ENCODE measurements at places on chromosomes 6 and 20. TPM values are rescaled to one million over a fixed set of nuclear protein-coding genes. Genes with fewer than 3 reads are reported as not detected.

- DNase-seq = no peak
Measured at GRCh38 chr6:116313101-116313776, 33.5 kb upstream of the TSPYL1 start.

The SLC44A4 gene
- 988 TPM for total RNA-seq

DNA sequence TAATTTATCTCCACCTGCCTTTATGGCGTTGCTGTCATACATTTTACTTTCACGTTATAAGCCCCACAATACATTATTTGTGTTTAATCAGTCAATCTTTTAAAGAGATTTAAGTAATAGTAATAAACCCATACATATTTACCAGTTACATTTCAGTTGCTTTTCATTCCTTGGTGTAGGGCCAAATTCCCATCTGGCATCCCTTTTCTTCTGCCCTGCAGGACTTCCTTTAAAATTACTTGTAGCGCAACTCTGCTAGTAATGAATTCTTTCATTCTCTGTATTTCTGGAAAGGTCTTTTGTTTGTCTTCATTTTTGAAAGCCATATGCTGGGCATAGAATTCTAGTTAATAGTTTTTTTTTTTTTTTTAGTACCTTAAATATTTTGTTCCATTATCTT is 24.9 kb downstream of the ZNF334 start:
- DNase-seq = no peak

- no peak for DNase-seq
Measured at GRCh38 chr6:111803371-111803770, 69.9 kb downstream of the FYN start.

DNA sequence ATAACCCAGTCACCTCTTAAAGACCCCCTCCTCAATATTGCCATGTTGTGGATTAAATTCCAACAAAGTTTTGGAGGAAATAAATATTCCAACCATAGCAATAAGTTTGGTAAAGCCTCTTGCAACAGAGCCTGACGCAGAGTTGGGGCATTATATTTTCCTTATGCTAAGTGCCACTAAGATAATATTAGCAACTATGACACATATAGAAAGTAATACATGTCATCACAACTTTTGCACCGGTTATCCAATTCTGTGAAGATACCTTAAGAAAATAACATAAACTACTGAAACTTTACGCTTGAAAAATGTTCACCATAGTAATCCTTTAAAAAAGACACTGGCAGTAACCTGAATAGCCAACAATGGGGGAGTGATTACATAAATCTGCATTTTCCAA is 52.2 kb upstream of the TRERF1 start:
- no peak for DNase-seq

The FRK gene
- 22.6 TPM for total RNA-seq

DNA sequence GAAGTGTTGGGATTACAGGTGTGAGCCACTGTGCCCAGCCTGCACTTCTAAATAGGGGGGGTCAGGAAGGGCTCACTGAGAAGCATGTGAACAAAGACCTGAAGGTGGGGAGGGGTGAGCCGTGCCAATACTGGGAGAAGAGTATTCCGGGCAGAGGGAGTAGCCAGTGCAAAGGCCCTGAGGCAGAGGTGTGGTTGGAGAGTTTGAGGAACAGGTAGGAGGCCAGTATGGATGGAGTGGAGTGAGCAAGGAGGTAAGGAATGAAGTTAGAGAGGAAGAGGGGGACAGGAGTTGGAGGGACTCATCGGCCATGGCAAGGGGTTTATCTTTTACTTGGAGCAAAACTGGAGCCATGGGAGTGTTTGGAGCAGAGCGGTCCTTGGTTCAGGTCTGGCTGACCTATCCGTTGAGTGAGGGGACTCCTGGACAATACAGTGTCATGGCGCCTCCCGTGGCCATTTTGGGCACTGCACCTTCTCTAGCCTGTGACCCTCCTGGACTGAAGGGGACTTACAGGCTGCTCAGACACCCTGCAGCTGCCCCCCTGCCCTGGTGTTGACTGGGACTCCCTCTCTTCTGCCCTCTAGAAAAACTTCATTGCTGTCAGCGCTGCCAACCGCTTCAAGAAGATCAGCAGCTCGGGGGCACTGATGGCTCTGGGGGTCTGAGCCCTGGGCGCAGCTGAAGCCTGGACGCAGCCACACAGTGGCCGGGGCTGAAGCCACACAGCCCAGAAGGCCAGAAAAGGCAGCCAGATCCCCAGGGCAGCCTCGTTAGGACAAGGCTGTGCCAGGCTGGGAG is 12.1 kb downstream of the FOXS1 start:
- DNase-seq = no peak

- DNase-seq = no peak
Measured at GRCh38 chr6:28090917-28091586, 10.7 kb downstream of the ZNF165 start.

The ZBTB24 gene
- 6.6 TPM for total RNA-seq

GRCh38 chr6:141464896-141465295 is 667.8 kb upstream of the GJE1 start:
- DNase-seq = no peak

DNA sequence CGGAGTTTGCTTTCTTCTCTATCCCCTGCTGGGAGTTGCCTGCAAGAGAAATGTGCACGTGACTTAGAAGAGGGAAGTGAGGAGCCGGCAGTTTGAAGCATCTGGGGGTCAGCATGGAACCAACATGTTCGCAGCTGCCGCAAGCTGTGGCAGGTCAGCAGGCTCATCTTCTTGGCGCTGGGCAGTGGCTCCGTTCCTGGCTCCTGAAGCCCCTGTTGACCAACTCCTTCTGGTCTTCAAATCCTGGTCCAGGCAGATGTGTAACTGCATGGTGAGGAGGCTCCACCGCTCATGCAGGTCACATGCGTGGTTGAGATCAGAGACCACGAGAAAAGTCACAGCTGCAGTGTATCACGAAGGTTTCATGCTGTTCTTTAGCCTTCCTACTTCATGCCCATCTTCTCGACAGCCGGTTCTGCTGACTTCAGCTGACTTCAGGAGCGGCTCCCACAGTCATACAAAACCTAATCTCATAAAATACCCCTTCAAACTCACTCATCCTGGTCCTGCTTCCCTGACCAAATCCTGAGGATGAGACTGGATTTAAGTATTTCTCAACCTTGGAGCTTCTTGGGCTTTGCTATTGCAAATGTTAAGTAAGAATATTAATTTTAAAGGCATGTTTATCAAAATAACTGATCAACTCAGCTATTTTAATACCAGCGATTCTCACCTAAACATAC is 44.9 kb upstream of the BCAS1 start:
- peak; percentile 45 for DNase-seq

The SALL4 gene
- total RNA-seq = 0.09 TPM

The LSM2 gene
- 33.0 TPM for total RNA-seq

DNA sequence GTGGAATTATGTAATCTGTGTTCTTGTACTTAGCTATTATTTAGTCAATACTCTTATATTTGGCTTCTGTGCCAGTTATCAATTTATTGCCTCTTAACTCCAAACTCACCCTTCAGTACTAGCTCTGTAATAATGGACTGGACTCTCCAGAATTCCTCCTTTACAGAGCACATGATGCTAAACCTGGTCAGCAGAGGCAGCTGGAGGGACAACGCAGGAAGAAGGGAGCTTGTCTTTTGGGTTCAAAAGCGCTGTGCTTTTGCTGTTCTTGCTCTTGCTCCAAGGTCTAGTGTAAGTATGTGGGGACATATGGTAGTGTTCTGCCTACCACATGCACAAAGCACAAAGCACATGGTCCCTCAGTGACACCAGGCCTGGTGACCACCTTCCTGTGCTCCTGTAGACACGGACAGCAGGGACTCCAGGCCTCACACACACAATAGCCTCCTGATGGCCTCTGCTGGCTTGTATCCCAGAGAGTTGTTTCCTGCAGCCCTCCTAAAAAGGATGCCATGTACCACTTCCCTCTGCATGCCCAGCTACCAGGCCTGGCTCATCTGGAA is 46.1 kb downstream of the CHD6 start:
- DNase-seq = no peak

- DNase-seq = peak; percentile 34
Measured at GRCh38 chr6:169800668-169801395, 49.4 kb downstream of the ERMARD start.

GRCh38 chr6:150251566-150252186 is 108.8 kb downstream of the PPP1R14C start:
- DNase-seq = no peak

All from left colon (tissue), 2 donors.